ENCODE measurements at places on chromosomes 5 and 9. TPM values are rescaled to one million over a fixed set of nuclear protein-coding genes. Genes with fewer than 3 reads are reported as not detected.
A peak's percentile ranks its signal among the peaks of the same experiment; 100 is the strongest.

GRCh38 chr5:16493261-16493660 is 27.7 kb upstream of the ZNF622 start:
- no peaks in the 10 kb centered on the region for H3K27me3 ChIP-seq
- H3K36me3 ChIP-seq = no peaks in the 10 kb centered on the region
- no peak overlapping the region for H3K27ac ChIP-seq
- H3K4me3 ChIP-seq = no peak overlapping the region
- no peaks in the 10 kb centered on the region for H3K4me1 ChIP-seq

GRCh38 chr5:150163547-150164059 is 3.0 kb upstream of the CDX1 start:
- no peak for DNase-seq
- no peak overlapping the region for H3K4me3 ChIP-seq
- H3K27me3 ChIP-seq = peaks cover 15% of the 10 kb centered on the region
- no peak overlapping the region for H3K27ac ChIP-seq
- H3K36me3 ChIP-seq = no peaks in the 10 kb centered on the region
- H3K4me1 ChIP-seq = no peaks in the 10 kb centered on the region

- no peaks in the 10 kb centered on the region for H3K27me3 ChIP-seq
- H3K36me3 ChIP-seq = no peaks in the 10 kb centered on the region
- peak within 1 kb of the TSS; percentile 34 for H3K4me3 ChIP-seq
- peak; percentile 68 for DNase-seq
- peak within 1 kb of the TSS; percentile 61 for H3K27ac ChIP-seq
Measured at GRCh38 chr9:13279284-13280141, at the start of gene MPDZ. Gene MPDZ, minus strand, starts transcription at chr9:13279692. Its CDS starts 29,377 bp downstream, at chr9:13250315.

GRCh38 chr9:87346061-87346665 is 151.5 kb upstream of the DAPK1 start:
- no peak overlapping the region for H3K4me3 ChIP-seq
- peaks cover 7% of the 10 kb centered on the region for H3K27me3 ChIP-seq
- H3K36me3 ChIP-seq = no peaks in the 10 kb centered on the region
- H3K4me1 ChIP-seq = no peaks in the 10 kb centered on the region
- H3K27ac ChIP-seq = no peak overlapping the region

- no peak for DNase-seq
- H3K36me3 ChIP-seq = no peaks in the 10 kb centered on the region
- H3K4me1 ChIP-seq = peaks cover 20% of the 10 kb centered on the region
- H3K27ac ChIP-seq = no peak overlapping the region
- no peak overlapping the region for H3K4me3 ChIP-seq
- no peaks in the 10 kb centered on the region for H3K27me3 ChIP-seq
Measured at GRCh38 chr5:102759700-102760099, 4.6 kb downstream of the PAM start.

The TEK gene
- total RNA-seq = 21.1 TPM

The ADAMTS2 gene
- 35.0 TPM for total RNA-seq

DNA sequence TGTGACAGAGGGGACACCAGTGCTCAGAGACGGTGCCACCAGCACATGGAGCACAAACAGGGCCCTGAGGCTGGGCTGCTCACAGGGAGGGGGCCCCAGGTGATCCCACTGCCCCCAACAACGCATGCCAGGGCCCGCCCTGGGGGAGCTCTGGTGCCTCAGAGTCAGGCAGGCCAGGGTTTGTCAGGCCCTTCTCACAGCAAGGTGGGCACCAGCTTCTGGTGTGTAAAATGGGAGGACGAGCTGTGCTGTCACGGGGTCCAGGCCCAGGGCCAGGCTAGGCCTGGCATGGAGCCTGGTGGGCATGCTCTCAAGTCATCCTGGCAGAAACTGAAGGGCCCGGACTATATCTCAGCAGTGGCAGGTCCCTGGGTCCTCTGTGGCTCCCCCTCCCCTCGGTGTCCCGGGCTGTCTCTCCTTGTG is 34.5 kb downstream of the PRRT1B start:
- H3K27ac ChIP-seq = no peak overlapping the region
- DNase-seq = no peak
- no peak overlapping the region for H3K4me3 ChIP-seq

The TSSK1B gene
- 0.17 TPM for total RNA-seq

All from adrenal gland (tissue), 19 donors.